ENCODE measurements at places on chromosomes 3 and 15. TPM values are rescaled to one million over a fixed set of nuclear protein-coding genes. Genes with fewer than 3 reads are reported as not detected.

DNA sequence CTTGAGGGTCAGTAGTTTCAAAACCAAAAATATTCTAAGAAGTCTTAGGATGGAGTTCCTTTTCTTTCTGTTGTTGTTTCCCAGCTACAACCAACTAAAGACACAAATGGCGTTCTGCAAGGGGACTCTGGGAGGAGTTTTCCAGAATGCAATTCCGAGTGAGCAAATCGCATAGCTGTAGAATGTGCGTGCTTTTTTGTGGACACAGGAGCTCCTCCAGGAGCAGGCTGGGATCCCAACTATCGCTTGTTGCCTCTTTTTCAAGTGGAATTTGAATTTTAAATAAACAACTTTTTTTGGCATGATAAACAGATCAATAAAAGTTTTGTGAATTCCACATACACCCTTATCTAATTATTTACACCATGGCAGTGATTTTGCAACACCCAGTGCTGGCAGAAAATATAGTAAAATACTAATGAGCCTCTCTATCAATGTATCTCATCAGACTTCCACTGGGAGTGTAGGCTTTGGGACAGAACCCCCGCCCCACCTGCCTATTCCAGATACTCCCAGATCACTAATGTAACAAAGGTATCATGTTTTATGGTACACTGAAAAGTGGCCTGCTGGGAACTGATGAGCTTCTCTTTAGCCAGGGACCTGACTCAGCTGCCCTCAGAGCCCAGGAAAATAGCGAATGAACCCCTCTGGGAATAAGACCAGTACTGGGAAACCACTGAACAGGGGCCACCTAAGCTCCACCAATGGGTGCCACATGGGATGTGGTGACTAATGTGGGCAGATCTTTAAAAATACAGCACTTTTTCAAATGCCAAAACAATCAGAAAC is 66.4 kb downstream of the LMCD1 start:
- no peak for DNase-seq

GRCh38 chr3:11155341-11156025 is 1.2 kb downstream of the HRH1 start:
- DNase-seq: no peak

DNA sequence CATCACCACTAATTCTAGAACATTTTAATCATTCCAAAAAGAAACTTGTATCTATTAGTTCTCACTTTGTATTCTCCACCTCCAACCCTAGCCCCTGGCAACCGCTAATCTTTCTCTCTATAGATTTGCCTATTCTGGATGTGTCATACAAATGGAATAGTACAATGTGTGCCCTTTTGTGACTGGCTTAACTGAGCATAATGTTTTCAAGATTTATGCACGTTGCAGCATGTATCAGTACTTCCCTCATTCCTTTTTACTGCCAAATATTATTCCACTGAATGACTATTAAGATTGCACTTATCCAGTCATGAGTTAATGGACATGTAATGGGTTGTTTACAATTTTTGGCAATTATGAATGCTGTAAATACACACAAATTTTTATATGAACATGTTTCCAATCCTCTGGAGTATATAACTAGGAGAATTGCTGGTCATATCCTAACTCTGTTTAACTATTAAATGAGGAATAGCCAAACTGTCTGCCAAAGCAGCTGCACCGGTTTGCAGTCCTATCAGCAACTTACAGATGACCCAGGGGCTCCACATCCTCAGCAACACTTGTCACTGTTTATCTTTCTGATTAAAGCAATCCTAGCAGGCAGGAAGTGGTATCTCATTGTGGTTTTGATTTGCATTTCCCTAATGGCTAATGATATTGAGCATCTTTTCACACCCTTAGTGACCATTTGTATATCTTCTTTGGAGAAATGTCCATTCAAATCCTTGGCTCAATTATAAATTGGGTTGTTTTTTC is 42.9 kb downstream of the DCUN1D1 start:
- no peak for DNase-seq

DNA sequence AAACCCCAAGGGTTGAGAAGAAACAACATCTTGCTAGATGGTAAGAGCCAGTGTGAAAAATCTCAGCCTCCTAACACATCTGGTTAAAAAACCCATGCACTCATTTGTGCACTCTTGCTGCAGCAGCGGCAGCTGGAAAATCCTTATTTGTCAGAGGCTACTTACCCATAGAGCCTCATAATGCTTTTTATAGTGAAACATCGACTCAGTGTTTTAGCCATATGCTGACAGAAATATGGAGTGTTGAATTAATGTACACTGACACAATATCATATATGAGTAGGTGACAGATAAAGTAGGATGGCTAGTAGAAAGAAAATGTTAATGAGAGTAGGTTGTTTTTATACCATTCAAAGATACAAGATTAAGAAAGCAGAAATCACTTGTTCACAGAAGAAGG is 13.0 kb downstream of the SLC9A9 start:
- DNase-seq: no peak

DNA sequence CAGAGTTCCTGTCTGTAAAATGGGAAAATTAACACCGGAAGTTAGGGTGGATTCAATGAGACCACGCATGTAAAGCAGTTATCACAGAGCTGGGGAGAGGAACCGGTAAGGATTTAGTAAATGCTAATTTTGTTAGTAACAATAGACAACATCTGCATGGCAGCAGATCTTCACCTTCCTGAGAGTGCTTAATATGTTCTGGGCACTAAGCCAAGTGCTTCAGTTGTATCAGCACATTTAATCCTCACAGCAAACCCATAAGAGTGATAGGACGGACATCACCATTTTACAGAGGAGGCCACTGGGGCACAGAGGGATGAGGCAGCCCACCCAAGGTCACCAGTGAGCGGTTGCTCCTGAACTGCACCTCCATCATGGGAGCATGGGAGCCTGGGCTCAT is 189.4 kb downstream of the WNT5A start:
- DNase-seq: no peak

DNA sequence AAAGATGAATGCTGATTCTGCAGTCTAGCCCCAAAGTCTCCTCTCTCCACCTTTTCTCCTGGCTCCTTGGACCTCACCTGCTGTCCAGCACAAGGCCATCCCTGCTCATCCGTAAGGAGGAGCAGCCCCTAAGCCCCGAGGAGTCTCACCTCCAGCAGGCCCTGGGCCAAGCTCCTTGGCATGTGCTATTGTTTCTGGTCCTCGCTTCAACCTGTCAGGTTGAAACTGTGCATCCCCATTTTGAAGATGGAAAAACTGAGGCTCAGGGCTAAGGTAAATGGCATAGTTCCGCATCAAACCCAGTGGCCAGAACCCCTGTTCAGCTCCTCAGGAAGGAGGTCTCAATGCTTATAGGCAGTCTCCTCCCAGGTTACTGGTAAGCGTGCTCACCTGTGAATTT is 26.1 kb downstream of the CHDH start:
- no peak for DNase-seq

GRCh38 chr3:11514191-11514821 is 129.4 kb downstream of the VGLL4 start:
- DNase-seq: no peak

- DNase-seq: no peak
These were observed 125.8 kb upstream of the STT3B start for GRCh38 chr3:31406896-31407295.

DNA sequence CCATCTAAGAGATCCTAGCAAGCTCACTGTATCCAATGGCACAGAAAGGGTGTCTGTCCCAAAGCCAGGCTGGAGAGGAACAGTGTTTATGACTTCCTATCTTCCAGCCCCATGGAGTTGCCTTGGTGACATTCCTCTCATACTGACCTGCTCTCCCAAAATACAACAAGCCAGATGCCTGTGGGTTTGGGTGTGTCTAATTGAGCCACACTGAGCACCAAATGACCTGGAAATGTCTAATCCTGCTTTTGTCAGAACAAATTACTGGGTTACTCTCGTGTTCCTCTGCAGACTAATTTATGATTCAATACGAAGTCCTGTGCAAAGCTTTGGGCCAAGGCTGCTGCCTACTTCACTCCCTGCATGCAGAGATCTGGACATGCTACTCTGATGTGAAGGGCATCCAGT is 98.1 kb upstream of the STRIT1 start:
- DNase-seq: no peak

DNA sequence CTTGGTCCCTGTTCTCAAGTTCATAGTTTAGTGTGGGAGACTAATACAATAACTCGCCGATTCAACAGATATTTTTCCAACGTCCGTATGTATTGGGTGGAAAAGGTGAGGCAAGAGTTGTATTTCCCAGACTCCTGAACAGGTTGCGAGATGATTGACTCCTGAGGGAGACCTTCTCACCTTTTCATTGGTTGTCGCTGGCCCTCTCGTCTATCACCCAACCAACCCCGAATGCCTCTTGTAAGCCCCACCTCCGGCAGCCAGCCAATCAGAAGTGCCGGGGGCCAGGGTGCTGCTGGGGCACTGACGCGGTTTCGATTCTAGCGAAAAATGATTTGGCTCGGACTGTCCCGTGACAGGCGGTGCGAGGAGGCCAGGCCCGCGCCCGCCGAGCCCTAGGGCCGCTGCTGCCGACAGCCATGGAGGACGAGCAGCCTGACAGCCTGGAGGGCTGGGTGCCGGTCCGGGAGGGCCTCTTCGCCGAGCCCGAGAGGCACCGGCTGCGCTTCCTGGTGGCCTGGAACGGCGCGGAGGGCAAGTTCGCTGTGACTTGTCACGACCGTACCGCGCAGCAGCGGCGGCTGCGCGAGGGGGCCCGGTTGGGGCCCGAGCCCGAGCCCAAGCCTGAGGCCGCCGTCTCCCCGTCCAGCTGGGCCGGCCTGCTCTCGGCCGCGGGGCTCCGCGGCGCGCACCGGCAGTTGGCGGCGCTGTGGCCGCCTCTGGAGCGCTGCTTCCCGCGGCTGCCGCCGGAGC is at the start of gene WHAMM:
Gene WHAMM (plus strand): TSS at position 321 of the 753 bp plus-strand sequence. CDS start 99 bp downstream, at position 420.
- peak; percentile 99 for DNase-seq

GRCh38 chr3:57557085-57557537 is 1.0 kb downstream of the PDE12 start:
- DNase-seq: no peak

DNA sequence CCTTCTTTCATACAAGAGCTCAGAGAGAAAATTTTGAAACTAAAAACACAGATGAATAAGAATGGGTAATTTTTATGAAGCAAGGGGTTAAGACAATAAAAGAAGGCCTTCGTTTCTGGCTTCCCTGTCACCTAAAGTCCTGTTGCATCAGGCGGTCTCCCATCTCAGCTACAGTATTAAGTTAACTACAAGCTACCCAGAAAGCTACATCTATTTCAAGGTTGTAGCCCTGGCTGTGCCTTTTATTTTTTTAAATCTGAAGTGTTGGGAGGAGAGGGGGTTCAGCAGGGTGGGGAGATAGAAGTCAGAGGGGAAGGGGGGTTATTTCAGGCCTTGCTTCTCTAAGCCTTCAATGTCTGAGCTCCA is 183.3 kb downstream of the TPRG1 start:
- no peak for DNase-seq

DNA sequence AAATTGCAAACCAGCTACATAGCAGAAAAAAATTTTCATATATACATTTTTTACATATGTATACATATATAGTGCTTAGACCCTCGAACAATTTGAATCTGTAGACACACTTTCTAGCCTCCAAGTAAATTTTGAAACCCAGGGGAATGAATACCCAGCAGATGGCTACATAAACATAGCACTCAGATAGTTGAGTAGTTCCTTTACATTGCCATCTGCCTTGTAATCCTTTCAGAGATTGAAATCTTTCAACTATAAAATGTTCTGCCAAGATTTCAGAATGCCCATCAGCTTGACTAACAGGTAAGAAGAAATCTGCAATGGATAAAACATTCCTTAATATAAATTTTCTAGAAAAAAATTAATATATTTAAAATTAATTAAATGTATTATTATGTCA is 1333.5 kb upstream of the CADM2 start:
- no peak for DNase-seq

DNA sequence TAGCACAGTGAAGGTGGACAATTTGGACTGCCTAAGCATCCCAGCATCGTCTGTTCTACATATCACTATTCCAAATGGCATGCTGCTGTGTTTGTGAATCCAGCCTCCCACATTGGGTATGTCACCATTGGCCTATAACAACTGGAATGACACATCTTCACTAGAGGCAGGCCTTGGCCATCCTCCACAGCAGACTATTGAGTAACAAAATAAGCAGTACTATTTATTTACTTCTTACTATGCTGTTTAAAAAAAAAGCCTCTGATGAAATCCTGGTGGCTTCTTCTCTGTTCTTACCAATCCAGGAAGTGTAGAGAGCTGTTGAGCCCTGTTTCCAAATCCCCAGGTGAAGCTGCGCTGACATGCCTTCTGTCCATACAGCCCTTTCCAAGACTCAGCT is 30.6 kb upstream of the CERS3 start:
- no peak for DNase-seq

DNA sequence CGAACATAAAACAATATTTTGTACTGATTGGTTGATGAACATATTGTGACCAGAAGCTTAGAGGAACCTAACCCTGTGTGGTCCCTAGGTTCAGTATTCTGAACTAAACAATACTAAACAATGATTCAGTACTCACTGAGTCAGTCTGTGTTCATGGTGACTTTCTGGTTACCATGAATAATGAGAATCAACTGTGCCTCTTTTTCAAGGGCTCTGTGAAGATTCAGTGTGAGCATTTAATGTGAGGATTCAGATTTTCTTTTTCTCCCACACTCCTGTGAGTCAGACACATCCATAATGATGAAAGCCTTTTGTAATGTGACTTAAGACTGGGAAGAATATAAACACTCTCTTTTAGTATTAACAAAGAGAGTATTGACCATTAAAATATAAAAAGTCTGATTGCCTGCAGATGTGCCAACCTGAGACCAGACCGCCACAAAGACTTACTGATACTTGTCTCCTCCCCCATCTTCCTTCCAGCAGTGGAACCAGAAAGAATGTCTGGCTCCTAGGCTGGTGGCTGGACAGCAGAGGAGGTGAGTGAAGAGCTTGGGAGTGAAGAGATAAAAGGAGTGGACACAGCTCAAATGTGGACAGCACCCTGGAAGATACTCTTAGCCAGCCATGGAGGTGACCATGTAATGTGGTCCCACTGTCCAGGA is 17.6 kb upstream of the ACTL6A start:
- no peak for DNase-seq

GRCh38 chr3:184480831-184481230 is 80.8 kb upstream of the EPHB3 start:
- DNase-seq: no peak

The ZNF80 gene
- not detected for total RNA-seq

The ROBO2 gene
- total RNA-seq: 0.14 TPM

The FURIN gene
- 51.2 TPM for total RNA-seq

The BUB1B gene
- 2.4 TPM for total RNA-seq

The PRKCI gene
- 17.2 TPM for total RNA-seq

The AQR gene
- total RNA-seq: 10.1 TPM

The ZNF385D gene
- 2.6 TPM for total RNA-seq

The AGBL1 gene
- total RNA-seq: not detected

The ADIPOQ gene
- 19.3 TPM for total RNA-seq

The SLC12A1 gene
- not detected for total RNA-seq
